ENCODE measurements at places on chromosomes 6 and 20.

- DNase-seq, result no peak
Measured at GRCh38 chr6:160949531-160949930, 42.0 kb upstream of the MAP3K4 start.

- DNase-seq, result no peak
Measured at GRCh38 chr6:137975188-137975940, 108.3 kb downstream of the TNFAIP3 start.

GRCh38 chr6:84967389-84967788 is 203.0 kb upstream of the TBX18 start:
- no peak for DNase-seq

- DNase-seq, result no peak
Measured at GRCh38 chr6:166419717-166420116, 37.0 kb upstream of the MPC1 start.

DNA sequence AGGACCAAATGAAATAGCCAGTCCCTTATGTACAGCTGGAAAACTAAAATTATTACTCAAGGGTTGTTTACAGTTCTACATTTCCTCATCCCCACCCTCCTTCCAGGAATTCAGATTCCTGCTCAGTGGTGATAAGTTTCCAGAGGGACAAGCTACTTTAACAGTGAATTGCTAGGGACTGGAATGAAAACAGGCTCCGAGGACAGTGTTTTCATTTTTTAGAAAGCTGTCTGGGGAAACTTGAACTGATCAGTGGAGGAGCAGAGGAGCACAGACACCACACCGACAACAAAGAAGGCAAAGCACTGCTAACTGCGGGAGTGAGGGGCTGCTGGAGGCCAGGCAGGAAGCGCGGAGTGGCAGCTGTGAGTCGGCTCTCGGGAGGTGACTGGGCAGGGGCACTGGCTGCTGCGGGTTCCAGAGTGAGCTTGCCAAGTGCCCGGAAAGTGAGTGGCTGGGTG is 322.2 kb downstream of the ESR1 start:
- no peak for DNase-seq

DNA sequence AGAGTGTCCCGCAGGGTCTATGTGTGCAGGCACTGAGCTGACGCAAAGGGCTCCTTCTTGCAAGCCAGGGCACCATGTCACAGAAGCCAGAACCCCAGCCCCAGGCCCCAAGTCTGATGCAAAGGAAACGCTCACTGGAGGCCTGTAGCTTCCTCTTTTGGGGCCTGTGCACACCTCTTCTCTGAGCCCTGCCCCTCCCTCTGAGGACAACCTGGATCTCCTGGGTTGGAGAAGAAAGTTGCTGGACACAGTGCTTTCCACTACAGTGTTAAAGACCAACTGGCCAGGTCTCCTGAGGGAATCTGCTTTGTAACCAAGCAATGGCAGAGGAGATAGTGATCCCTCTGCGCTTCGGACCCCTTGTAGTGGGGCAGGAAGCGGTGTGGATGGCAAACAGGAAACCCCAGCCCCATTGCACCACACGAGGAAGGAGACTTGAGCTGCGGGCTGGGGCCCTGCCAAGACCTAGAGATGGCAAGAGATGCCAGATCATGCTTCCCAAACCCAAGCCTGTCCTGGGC is 90.0 kb downstream of the PRND start:
- no peak for DNase-seq

- DNase-seq, result no peak
Measured at GRCh38 chr6:122717350-122717749, 62.2 kb upstream of the FABP7 start.

DNA sequence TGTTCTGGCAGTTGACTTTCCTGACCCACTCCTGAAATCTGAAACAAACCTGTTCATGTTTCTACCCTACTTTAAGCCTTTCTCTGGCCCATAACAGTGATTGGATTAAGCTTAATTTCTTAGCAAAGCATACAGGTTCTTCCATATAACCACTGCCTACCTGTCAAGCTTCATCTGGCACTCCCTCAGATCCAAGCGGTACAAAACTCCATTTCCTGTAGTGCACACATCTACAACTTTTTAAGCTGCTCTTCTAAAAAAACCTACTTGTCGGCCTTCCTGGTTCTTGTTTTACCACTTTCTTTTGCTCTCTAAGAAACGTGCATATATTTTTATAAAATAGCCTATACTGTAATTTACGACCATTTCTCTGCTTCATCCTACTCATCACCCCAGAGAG is 916 bp upstream of the PPP1R11 start:
- DNase-seq, result no peak

GRCh38 chr20:10419550-10420133 is 14.4 kb downstream of the MKKS start:
- DNase-seq, result no peak

GRCh38 chr6:112311950-112312547 is 35.1 kb upstream of the RFPL4B start:
- no peak for DNase-seq

DNA sequence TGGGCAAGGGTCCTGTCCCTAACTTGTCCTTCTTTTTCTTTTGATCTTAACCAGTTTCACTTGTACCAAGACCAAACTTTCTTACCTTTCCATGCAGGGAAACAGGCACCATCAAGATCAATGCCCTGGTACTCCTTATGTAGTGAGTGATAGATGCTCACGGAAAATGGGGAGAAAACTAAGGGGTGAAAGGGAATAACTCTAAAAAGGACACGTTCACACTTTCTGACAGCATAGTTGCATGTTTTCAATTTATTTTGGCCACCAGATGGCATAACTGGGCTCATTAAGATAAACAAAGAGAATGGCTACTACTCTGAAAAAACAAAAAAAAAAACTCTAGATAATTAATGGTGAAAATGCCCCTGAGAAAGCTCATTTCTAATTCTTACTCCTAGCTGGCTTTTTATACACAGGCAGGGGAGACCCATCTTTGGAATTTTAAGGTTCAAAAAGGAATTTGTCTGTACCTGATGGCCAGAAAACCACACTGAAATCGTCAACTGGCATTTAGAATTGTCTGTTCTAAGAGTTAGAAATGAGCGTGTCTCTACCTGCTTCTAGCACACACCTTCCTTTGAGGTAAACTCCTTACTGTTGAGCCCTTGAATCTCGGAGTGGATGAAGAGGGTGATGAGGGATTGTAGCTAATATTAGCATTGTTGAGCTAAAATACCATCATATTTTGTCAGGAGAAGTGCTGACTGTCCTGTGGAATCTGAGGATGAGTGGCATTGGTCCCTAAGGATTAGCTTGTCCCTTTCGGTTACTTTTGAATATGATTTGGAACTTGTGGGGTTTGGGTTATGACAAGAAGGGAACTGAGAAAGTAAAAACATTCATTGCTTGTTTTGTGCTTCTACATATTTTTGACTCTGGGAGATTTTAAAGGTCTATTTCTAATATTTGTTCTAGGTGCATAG is 62.2 kb upstream of the DDR1 start:
- DNase-seq, result no peak

- no peak for DNase-seq
Measured at GRCh38 chr6:14645221-14645620, 527.6 kb downstream of the CD83 start.

DNA sequence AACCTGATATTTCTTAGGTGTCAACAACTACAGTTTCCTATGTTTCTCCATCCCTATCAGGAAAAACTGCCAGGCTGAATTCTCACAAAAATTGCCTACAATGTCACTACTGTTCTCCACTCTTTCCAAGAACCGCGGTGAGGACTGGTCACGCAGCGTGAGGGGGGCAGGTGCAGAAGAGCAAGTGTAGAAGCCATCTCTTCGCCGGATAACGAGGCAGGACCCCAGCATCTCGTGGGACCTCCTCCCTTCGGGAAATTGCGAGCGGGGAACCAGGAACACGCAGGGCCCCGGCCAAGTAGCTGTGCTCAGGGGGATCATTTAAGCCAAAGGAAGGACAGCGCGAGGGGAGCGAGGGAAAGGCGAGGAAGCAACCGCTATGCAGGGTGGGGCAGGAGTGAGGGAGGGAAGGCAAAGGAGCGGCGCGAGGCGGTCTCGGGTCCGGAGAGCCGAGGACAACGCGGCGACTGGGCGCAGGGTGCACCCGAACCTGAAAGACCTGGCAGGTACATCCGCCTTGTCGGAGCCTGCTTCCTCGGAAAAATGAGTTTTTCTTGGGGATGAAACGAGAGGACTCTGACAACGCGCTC is 559 bp downstream of the APMAP start:
- DNase-seq, result no peak

DNA sequence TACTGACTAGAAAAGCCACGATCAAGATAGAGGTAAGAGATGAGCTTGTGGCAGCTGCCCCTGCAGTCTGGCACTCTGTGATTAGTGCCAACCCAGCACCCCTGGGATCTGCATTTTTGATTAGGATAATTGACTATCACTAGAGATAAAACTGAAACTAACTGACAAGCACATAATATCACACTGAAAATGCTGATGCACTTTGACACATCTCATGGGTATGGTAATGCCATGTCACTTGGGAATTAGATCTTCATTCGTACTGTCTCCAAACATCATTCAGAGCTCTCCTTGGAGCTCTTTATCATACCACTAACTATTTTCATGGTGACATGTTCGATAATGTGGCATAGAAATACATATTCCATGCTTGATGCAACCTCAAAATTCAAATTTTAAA is 612.9 kb upstream of the BTBD3 start:
- no peak for DNase-seq

DNA sequence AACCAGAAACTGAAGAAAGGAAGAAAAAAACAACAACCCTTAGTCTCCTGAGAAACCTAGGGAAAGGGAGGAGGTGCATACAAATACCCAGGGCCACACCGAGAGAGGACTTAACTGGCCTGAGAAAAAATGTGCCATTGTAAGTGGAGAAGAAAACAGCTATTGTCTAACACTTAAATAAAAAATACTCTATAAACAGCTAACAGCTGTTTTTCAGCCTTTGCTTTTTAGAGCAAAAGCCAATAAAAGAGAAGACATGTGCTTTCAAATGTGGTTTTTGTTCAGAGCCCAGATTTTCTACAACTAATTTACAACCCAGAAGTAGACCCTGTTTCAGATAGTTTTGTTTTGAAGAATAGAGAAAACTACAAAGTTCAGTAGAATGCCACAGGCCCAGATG is 56.0 kb upstream of the SLC22A16 start:
- no peak for DNase-seq

DNA sequence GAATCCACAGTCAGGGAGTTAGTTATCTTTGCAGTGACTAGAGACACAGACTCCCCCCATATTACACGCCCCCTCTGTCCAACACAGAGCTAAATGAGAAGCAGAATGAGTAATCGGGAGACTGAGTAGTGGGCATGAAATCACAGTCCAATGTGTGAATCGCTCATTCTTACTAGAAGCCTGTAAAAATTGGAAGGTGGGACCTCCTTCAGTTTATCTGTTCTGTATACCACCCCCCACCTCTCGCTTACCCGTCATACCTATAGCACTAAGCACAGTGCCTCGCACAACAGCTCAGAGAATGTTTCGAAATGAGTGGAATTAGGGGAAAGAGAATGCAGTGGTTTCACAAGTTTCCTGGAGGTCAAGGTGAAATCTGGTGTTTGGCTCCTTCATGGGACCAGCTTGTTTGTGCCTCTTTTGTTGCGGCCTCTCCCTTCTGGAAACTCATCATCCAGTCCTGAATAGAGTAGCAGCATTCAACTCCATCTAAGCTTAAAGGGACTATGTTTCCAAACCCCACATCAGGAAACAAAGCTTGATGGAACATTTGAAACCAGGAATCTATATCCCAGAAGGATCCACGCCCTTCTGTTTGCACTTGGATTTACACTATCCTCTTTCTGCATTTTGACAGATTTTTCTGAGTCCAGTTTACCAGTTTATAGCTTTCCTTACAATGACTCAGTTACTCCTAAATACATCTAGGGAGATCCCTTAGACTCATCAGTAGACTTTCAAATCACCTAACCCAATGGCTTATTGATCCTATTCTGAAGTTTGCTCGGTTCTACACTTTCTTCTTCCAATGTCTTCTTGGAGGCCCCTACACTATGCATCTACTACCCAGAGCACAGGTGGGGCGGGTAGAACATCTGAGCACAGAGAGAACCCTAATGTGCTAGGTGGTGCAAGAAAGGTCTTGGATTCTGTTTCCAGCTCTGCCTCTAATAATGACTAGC is 59.2 kb upstream of the PIM1 start:
- no peak for DNase-seq

Measured in GOT3 (cell line).